AG04450 (cell line): ENCODE measurements at places on chromosomes 12 and 14. TPM values are rescaled to one million over a fixed set of nuclear protein-coding genes. Genes with fewer than 3 reads are reported as not detected.

Gene GPR162
- 5.2 and 7.6 TPM in 2 replicates for polyA plus RNA-seq

Gene KIF5A
- 0.38 and 0.45 TPM in 2 replicates for polyA plus RNA-seq

Gene EIF2S3B
- 1.3 and 1.5 TPM in 2 replicates for polyA plus RNA-seq

Gene SMOC1
- polyA plus RNA-seq = 19.2 and 21.9 TPM in 2 replicates

Gene ANO2
- 0.09 TPM in 1 of 2 replicates, not detected in the other for polyA plus RNA-seq

DNA sequence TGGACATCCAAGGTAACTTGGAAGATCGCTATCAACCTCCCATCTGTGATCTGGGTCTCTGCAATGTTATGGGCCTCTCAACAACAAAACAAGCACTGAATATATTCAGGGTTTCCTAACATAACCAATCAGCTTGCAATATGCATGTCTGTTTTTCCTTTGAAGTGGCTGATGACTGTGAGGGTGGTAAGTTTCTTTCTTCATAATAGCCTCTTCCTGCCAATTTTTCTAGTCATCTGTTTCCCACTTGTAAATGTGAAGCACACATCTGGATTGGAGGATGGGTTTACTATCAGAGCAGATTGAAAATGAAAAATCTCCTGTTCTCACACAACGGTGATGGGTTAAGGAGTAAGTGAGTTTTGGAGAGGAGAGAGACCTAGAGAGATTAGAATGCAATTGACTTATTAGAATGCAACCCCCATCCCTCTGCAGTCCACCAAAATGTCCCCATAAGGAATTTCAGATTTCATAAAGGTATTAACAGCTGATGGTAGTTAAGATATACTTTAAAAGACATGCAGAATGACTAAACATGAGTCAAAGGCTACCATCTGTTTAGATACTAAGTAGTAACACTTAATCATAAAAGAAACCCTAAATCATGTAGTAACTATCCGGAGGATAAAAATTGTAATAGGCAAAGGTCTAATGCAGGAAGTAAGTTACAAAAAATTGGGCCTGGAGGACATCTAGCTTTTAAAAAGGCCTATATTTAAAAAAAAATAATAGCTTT lies 58.4 kb upstream of the SAV1 start:
- DNase-seq = peak; percentile 55

- no peak for DNase-seq
These were observed 15.4 kb upstream of the TMEM120B start for GRCh38 chr12:121697093-121697698.

DNA sequence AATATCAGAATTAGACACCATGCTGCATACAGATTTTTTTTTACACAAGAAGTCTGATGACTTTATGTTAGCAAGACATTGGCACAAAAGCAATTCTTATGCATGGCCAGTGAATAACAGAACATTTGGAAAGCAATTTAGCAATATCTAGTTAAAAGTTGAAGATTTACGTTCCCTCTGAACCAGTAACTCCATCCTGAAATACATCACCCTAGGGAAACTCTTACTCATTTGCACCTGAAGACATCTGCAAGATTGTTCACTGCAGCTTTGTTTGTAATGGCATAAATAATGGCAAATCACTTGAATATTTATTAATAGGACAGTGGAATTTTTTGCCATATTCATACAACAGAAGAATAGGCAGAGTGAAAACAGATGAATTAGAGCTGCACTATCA lies 670.0 kb upstream of the NOVA1 start:
- no peak for DNase-seq

DNA sequence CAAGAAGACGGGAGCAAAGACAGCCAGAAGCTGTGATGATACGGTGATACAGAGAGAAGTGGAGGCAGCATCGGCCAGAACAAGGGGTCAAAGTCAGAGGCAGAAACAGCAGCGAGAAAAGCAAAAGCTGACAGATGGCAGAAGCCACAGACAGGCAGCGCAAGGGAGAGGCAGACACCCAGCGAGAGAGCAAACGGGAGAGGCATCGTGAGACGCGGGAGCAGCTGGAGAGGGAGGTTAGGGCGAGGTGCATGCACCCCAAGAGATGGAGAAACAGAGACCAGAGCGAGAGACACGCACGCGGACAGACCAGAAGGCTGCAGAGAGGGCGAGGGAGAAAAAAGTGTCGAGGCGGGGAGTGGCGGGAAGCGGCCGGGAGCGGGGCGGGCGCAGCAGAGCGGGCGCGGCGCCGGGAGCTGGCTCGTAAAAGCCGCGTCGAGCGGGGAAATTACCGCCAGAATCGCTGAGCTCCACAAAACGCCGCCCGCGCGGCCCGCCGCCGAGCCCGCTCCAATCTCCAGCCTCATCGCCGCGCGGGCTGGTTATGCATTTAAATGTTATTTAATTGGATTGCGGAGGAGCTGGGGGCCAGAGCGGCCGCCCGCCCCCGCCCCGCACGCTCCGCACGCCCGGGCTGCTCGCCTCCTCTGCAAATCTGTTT lies 15.6 kb downstream of the SMUG1 start:
- DNase-seq = no peak

DNA sequence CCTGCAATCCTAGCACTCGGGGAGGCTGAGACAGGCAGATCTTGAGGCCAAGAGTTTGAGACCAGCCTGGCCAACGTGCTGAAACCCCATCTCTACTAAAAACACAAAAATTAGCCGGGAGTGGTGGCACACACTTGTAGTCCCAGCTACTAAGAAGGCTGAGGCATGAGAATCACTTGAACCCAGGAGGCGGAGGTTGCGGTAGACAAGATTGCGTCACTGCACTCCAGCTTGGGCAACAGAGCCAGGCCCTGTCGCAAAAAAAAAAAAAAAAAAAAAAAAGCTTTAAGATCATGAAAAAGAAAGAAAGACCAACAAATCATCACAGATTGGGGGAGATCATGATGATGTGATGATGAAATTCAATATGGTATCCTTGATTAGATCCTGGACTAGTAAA lies 30.6 kb downstream of the WDR89 start:
- DNase-seq = no peak

DNA sequence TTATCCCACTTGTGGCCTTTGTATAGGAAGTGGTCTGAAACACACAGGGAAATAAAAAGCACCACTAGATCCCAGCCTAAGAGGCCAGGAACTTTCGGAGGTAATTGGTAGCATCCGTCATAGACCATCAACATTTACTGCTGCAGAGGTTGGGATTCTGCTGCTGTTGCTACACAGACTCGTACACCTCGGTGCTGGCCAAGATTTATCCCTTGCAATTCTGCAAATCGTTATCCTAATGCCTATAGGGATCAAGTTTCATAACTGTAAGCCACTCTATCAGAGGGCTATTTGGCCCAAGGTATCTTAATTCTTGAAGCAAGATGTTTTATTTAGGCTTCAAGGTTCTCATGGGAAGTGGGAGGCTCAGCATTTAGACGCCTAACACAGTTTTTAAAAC lies 913.6 kb downstream of the GALC start:
- DNase-seq = no peak

- no peak for DNase-seq
These were observed 77.5 kb downstream of the PELI2 start for GRCh38 chr14:56195704-56196103.

GRCh38 chr12:67650388-67651131 lies 2.0 kb downstream of the DYRK2 start:
- no peak for DNase-seq

DNA sequence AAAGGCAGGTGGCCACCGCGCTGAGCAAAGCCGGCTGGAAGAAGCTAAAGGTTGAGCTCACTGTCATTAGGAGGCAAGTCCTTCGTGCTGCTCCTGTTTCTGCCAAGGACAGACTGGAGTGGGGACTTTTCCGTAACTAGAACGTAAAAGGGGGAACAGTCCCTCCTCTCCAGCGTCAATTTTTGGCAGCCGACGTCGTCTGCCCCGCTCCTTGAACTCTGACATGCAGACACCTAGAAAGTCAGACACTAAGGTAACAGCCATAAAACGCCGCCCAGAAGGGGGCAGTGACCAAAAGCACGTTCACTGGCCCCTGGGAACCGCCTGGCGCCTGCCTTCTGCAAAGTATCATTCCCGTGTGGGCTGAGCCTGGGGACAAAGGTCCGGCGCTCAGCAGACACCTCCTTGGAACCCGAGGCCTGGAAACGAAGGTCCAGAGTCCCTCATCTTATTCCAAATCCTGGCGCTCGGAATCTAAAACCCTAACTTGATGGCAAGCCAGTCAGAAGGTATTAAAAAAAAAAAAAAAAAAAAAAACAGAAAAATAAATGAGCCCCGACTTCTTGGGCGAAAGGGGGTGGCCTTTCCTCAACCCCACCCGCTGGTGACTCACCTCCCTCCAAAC lies 1.1 kb upstream of the LRP1 start:
- DNase-seq = no peak

DNA sequence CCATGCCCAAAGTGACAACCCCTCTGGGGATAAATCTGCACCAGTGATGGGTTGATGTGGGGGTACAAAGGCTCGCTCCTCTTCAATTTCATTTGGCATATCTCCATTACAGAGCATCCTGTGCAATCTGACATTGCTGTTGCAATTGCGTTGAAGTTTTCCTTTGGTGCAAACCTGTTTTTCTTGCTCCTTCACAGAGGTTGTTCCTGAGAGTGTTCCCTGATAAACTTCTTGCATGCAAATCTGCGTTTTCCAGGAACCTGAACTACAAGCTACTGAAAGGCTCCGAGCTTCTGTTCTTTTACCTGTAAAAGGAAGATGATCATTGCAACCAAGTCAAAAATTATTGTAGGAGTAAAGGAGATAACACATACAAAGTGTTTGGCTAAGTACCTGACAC lies 26.1 kb downstream of the SERPINA11 start:
- no peak for DNase-seq

- no peak for DNase-seq
These were observed at the start of gene DCN for GRCh38 chr12:91182636-91183455. Gene DCN (minus strand): TSS chr12:91182817. CDS start chr12:91178552, 4,265 bp downstream.

DNA sequence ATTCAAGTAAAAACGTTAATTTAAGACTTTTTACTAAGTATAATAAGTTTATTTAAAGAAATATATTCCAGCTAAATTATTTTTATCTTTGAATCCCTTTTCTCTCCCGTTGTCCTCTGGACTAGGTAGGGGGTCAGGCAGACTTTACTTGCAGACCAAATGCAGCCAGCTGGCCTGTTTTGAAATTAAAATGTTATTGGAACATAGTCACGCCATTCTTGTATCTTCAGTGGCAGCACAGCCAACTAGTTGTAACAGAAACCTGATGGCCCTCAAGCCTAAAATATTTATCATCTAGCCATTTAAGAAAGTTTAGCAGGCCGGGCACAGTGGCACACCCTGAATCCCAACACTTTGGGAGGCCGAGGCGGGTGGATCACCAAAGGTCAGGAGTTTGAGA lies 52.7 kb downstream of the BCAT1 start:
- no peak for DNase-seq

GRCh38 chr12:83641789-83642188 lies 955.1 kb downstream of the TMTC2 start:
- DNase-seq = no peak

GRCh38 chr12:51508285-51508684 lies 82.7 kb upstream of the SCN8A start:
- DNase-seq = no peak

DNA sequence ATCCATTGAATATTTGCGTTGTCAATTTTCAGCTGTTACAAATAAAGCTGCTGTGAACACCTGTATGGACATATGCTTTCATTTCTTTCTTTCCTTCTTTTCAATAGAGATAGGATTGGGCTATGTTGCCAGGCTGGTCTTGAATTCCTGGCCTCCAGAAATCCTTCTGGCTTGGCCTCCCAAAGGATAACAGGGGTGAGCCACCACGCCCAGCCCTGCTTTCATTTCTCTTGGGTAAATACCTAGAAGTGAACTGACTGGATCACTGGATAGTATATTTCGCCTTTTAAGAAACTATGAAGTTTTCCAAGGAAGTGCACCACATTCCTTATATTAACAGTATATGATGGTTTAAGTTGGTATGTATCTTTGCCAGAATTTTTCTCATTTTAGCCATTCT lies 32.3 kb upstream of the EAPP start:
- DNase-seq = no peak
